Stimulated activated CD4-positive, alpha-beta T cell treated with anti-CD3 and anti-CD28 coated beads, TNF-alpha, amount 100 ng/mL, for 1 hour (primary cell): ENCODE measurements at places on chromosomes 4 and X.
A peak's percentile ranks its signal among the peaks of the same experiment; 100 is the strongest.

- DNase-seq = no peak
These were observed 11.0 kb downstream of the DHRSX start for GRCh38 chrX:2489446-2490445.

GRCh38 chr4:55545641-55546505 lies 836 bp downstream of the CLOCK start:
- DNase-seq = peak; percentile 7

DNA sequence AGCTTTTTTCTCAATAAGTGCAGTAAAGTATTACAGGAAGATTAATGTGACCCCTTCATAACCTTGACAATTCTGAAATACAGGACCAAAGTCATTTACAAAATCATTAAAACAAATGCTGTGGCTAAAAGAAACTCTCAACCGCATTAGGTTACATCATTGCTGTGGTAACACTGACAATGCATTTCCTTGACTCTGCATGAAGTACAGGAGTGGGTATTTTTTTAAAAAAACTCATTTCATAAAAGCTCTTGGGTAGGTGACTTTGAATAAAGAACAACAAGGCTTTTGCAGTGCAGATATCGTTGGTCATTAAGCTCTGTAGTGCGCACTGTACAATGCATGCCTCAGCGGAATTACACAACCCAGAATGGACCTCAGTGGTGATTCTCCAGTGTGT lies 23.4 kb upstream of the XK start:
- DNase-seq = no peak

GRCh38 chrX:123486297-123486696 lies 246.6 kb downstream of the THOC2 start:
- DNase-seq = no peak

DNA sequence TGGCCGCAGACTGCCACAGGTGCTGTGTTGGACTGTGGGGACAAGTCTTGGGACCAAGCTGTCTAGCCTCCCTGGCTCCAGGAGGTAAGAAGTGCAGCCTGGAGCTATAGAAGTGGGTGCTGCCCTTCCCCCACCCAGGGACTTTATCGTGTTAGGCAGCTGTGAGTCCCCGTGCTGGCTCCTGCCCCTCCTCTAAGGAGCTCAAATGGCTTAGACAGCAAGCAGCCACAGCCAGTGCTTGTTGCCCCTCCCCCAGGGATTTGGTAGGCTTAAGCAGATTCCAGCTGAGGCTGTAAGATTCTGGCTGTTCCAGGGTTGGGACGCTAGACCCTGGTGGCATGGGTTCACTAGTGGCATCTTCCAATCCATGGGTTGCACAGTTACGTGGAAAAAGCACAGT lies 979.4 kb upstream of the PCDH10 start:
- no peak for DNase-seq

DNA sequence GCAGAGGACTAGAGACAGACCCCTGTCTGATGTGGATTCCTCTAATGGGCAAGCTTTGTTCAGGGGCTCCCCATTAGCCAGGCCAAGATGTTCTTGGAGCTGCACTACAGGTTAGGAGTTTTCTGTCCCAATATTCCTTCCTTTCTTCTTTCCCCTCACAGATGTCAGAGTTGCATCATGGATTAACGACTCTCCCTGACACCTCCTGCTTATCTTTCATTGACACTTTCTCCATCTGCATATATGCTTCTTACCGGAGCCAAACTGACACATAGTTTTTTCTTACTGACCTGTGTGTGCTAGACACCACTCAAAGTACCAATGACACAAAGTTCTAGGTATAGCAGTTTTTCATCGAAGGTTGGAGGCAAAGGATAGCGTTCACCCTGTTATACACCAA lies 228.6 kb upstream of the HCCS start:
- DNase-seq = no peak

- DNase-seq = no peak
These were observed 20.8 kb downstream of the GRSF1 start for GRCh38 chr4:70818921-70819320.
